ENCODE measurements at places on chromosomes 2 and 18.

DNA sequence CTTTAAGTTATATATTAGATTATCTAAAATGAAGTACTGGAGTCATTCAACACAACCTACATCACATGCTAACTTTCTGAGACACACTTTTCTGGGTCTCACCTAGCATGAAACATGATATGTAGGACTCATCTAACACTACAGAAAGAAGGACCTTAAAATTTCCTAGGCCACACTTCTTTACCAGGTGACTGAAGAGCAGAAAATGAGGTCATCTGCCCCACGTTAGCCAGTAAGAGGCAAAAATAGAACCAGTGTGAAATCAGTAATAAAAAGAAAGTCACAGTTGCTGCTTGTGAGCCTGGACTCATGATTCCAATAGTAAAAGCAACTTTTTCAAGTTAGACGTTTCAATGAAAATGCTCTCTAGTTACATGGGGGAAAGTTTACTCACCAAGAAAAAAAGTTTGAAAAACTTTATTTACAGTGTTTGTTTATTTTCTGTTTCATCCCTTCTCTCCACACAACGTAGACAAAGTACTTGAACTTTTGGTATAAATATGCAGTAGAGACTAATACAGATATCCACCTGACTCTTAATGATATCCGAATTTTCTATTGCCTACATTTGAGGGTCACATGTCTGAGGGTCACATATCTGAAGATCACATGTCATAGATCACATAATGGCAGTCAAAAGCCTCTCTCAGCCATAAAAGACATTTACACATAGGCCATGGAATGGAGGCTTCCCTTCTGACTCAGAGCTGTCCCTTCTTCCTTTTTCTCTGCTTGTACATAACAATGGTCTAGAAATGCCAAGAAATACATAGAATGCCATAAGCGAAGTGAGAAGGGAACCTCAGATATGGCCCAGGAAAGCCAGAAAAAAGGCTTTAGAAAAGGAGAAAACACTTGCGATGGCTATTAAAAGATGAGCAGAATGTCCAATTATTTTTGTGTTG, 362.9 kb downstream of the ZEB2 start:
- no peak for DNase-seq

GRCh38 chr2:179031731-179032408, 18.1 kb downstream of the CCDC141 start:
- peak; percentile 66 for DNase-seq

DNA sequence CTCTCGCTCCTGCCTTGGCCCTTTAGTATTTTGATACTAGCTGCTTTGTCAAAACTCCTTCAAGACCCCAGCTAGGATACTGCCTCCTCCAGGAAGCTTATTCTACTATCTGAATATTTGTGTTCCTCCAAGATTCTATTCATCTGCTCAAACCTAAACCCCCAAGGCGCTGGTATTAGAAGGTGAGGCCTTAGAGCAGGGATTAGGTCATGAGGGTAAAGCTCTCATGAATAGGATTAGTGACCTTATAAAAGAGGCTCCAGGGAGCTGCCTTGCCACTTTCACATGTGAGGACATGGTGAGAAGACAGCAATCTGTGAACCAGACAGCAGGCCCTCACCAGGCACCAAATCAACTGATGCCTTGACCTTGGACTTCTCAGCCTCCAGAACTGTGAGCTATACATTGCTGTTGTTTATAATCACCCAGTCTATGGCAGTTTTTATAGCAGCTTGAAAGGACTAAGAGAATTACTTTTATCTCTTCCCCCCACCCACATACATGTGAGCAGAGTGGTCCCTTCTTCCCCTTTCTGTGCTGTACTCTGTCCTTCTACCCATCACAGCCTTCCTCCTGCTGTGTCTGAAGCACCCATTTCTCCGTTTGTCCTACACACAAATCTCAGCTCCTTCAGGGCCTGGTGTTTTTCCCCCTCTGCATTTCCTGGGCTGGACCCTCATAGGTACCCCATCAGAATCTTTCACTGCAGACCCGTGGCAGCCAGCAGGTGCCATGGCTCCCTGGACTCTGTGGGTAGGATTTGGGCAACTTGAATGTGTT, 54.5 kb downstream of the HS1BP3 start:
- DNase-seq = no peak

GRCh38 chr2:1518331-1518803, 105.1 kb downstream of the TPO start:
- DNase-seq = no peak

- no peak for DNase-seq
These were observed 629 bp downstream of the PRELID3A start for GRCh38 chr18:12408247-12408869.

DNA sequence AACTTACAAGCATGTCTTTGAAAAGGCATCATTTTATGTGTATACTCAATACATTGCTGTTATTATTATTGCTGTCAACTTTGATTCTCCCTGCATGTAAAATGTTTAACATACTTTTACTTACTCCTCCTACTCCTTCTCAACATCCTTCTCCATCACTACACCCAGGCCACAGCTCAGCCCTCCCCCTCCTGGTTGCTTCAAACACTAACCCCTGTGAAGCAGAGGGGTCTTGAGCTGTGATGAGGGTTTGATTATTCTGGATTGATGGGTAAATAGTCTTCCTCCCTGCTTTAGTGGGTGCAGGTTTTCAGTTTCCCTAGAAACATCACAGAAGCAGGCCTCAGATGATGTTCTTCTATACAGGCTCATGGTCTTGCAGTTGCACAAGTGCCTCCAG, 221.0 kb downstream of the OSR1 start:
- DNase-seq = no peak

- DNase-seq = no peak
These were observed 28.6 kb upstream of the MEX3C start for GRCh38 chr18:51226068-51226467.

DNA sequence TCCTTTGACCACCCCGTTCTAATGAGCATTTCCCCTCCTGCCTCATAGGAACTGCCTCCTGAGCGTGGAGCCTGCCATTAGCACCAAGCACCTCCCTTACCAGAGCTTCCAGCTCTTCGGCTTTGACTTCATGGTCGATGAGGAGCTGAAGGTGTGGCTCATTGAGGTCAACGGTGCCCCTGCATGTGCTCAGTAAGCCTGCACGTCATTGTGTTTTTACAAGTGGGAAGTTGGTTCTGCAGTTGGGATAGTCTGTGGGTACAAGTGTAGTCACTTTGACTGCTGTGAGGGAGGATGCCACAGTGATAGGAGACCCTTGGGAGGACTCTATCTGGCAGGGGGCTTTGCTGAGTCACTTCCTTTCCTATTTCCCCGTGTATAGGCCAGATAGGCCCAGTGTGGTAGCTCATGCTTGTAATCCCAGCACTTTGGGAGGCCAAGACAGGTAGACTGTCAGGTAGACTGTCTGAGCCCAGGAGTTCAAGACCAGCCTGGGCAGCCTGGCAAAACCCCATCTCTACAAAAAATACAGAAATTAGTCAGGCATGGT, 22.0 kb upstream of the POLR1B start:
- no peak for DNase-seq

DNA sequence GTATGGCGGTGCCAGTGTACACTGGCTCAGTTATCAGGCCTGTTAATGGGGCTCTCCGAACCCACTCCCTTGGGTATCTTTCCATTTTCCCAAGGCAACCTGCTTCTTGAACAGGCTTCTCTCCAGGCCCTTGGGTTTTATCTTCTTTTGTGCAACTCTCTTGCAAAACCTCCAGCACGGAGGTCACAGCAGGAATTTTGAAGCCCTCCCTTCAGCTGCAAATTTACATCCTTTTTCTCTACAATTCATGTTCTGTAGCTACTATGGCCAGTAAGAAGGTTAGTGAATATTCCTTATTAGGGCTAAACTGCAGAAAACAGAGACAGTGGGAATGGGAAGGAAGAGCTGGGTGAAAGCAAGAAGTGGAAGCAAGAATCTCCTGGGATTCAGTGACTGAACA, 10.4 kb upstream of the NPAS2 start:
- DNase-seq = no peak

DNA sequence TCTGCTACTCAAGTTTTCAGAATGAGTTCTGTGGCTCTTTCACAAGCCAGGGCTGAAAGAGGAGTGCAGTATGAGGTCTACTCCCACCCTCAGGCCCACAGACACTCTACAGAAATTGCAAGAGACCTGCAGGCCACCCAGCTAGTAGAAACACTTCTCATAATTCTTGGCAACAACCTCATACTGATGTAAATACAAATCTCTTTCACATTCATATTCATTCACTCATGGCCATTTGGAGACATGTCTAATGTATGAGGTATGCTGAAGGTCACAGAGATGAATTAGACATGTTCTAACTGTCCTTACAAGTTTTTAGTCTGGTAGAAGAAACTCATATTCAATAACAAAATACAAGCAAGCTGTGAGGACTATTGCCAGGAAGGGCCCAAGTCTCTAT, 83.8 kb upstream of the KLHL29 start:
- no peak for DNase-seq

DNA sequence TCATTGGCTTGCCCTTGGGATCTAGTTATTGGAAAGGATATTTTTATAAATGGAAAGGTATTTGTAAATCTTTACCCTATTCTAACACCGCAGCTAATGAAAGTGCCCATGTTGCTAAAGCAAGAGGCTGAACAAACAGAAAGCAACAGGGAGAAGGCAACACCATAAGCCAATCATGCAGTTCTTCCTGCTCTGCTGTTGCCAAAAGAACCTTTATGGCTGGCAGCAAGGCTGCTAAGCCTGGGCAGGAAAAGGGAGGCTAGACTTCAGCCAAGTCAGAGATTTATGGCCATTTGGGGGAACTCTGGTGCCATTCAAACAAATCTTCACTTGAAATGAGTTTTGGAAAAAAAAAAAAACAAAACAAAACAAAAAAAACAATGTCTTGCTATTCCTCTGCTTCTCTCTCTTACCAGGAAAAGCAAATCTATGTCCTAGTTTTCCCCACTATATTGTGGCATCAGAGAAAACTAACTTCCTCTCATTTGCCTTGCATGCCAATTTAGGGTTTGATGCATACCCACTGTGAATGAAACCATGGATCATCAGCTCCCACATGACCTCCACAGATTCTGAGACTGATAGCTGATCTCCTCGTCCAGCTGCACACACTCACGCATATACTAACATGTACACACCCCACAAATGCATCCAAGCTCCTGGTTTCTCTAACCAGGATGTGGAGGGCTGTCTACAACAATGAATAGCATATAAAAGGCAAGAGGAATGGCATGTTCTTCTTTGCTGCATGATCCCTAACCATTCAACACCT, 179.3 kb downstream of the C1D start:
- DNase-seq = no peak

DNA sequence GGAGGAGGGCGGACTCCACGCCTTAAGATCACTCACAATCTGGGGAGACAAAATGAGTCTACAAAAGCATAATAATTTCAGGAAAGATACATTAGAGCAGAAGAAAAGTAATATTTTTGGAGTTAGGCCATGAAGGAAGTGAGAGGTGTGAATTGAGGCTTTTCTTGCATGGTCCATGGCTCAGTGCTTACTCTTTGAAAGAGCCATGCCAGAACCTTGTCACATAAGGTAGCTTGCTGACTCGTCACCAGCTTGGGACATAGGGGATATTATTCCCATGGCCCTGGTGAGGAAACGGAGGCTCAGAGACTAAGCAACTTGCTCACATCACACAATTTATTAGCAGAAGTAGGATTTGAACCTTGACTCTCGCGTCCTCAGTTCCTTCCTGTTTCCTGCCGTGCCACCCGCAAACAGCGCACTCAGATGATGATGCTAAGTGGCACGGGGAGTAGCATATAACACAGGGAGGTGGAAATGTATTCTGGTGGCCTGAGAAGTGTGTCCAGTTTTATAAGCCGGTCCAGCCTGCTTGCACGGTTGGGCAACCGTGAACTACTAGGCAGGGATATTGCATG, 312.2 kb upstream of the EPAS1 start:
- no peak for DNase-seq

- DNase-seq = no peak
These were observed 71.2 kb downstream of the SLC9A4 start for GRCh38 chr2:102544182-102544581.

- no peak for DNase-seq
These were observed 10.6 kb downstream of the TLK1 start for GRCh38 chr2:171149986-171150693.

DNA sequence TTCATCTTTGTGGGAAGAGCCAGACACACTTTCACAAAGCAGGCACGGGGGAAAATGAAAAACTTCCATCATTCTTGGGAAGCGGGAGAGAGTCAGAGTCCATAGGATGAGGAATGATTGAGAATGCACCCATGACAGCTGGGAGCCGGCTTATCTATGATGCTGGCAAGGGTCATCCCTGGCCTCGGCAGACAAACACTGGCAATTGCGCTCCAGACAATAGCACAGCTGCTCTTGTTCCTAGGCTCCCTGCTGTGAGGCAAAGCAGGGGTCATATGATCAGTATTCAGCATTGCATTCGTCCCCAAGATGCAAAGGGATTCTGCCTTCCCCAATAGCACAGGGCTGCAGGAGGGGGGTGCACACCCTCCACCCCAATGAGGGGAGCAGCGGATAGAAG, 33.0 kb downstream of the CYRIA start:
- no peak for DNase-seq

DNA sequence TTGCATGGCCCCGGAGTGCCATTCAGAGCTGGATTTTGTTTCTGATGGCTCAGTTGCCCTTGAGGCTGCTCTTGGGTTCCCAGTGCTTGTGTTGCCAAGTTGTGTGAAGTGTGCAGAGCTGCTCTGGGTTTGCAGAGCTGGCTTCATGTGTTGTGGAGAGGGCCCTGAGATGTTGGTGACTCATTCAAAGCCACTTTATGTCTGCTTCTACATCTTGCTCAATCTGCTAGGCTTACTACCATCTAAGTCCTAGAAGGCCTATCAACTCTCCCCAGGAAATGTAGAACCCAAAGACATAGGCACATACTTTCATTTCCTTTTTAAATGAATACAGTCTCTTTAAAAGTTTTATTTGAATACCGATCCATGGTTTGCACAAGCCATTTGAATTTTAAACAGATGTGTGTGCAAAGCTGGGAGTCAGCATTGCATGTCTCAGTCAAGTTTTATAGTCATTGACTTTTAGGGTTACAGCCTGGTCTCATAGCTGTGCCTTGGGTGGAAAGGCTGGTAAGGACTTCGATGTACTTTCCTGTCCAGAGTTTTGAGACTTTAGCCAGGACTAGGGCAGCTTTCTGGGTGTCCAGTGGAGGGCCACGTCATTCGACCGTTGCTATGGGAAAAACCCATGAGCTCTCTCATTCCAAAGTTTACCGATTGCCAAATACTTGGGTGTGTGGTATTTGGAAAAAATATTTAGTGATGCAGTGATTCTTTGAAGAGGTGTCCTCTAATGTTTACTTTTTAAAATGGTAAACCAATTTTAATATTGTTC, 105.0 kb downstream of the LTBP1 start:
- DNase-seq = no peak

GRCh38 chr2:128980475-128980874, 661.8 kb upstream of the HS6ST1 start:
- no peak for DNase-seq

- DNase-seq = no peak
These were observed 12.5 kb downstream of the CYP26B1 start for GRCh38 chr2:72134997-72135800.

DNA sequence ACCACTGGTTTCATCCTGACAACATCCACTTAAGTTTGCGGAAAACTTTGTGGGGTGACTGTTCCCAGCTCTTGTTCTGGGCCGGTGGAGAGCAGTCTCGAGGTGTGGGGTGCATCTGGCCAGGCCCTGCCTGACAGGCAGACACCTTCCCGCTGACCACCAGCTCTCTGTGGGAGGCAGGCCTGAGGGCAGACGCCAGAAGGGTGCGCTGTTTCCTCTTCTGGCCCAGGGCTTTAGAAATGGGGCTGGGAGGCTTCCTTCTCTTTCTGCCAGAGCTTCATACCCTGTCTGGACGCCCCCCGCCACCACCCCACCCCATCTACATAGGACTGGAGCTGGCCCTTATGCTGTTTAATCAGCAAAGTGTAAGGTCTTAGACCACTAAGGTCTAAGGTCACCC, 263.8 kb downstream of the LOXHD1 start:
- no peak for DNase-seq

Measured in AG04449 (cell line).